GM12892 (cell line): ENCODE measurements at places on chromosomes 7 and 10.

GRCh38 chr10:102831322-102832071, 5.7 kb downstream of the CYP17A1 start:
- no peak for DNase-seq

DNA sequence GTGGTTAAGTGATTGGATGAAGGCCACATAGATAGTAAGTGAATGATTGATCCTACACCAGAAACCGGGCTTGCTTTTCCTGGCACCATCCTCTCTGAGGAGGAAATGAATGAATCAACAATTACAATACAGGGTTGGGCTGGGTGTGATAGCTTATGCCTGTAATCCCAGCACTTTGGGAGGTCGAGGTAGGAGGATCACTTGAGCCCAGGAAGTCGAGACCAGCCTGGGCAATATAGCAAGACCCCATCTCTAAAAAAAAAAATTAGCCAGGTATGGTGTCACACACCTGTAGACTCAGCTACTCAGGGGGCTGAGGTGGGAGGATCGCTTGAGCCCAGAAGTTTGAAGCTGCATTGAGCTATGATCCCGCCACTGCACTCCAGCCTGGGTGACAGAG, 111.5 kb downstream of the COL26A1 start:
- DNase-seq: no peak

GRCh38 chr10:2936816-2937215, 130.5 kb upstream of the PFKP start:
- DNase-seq: no peak

DNA sequence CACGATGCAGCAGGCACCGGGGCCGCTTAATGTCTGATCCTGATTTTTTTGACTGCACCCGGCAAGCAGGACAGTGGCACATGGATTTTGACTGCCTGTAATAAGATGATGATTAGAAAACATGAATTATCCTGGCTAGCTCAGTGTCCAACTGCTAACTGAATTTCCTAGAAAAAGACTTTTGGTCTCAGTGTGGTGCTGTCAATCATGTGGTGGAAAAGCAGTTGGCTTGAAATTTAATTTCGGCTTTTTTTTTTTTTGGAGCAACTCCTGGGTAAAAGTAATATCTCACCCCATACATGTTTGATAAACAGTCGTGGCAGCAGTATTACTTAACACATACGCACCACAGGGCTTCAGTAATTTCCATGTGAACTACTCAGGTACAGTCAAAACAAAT, 227.7 kb downstream of the FANK1 start:
- DNase-seq: no peak

DNA sequence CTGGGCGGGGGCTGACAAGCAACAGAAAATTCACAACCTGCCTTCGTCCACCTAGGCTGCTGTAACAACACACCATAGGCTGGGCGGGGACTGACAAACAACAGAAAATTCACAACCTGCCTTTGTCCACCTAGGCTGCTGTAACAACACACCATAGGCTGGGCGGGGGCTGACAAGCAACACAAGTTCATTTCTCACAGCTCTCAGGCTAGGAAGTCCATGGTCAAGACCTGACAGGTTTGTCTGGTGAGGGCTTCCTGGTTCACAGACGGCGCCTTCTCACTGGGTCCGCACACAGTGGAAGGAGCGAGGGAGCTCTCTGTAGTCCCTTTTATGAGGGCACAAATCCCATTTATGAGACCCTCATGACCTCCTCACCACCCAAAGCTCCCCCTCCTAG, 52.2 kb downstream of the DIP2C start:
- DNase-seq: no peak
